ENCODE measurements at places on chromosomes 3 and 15.

GRCh38 chr3:16494814-16495431 lies 18.6 kb downstream of the RFTN1 start:
- DNase-seq, result no peak

GRCh38 chr15:70156671-70157271 lies 59.1 kb upstream of the TLE3 start:
- no peak for DNase-seq

DNA sequence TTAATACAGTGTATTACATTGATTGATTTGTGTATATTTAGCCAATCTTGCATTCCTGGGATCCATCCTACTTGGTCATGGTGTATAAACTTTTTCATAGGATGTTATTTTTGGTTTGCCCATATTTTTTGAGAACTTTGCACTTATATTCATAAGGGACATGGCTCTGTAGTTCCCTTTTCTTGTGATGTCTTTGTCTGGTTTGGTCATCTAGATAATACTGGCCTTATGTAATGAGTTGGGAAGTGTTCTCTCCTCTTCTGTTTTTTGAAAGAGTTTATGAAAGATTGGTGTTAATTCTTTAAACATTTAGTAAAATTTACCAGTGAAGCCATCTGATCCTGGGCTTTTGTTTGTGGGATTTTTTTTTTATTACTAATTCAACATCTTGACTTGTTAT lies 9.6 kb downstream of the CHST13 start:
- no peak for DNase-seq

DNA sequence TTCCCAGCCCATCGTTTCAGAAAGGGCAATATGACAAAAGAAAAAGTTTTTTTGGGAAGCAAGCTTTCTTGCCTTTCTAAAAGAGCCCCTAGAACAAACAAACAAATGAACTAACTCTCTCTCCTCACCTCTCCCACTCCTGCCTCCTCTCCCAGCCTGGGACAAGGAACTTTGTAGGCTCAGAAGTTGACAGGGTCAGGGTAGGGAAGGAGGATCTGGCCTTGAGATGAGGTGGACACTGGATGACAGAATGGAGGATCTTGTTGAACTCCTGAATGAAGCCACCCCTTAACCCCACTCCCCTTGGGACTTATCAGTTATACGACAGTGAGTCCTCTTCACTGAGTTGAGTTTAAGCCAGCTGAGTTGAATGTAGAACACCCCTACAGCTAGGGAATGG lies 1.6 kb upstream of the ITGA11 start:
- no peak for DNase-seq

DNA sequence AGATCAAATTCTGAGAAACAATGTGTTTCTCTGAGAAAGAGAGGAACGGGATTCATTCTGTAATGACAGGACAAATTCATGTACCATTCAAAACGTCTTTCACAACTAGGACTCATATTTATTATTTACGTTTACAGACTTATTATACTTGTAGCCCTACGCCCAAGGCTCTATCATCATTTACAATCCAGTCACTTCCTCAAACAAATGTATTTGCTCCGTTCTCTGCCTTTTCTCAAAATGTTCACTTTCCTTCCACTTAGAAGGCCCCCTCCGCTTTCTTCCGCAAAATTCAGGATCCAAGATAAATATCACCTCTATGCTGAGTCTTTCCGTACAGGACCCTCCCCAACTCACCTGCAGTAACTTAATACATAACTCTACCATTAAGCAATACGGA lies 745 bp downstream of the RSL24D1 start:
- DNase-seq, result no peak

DNA sequence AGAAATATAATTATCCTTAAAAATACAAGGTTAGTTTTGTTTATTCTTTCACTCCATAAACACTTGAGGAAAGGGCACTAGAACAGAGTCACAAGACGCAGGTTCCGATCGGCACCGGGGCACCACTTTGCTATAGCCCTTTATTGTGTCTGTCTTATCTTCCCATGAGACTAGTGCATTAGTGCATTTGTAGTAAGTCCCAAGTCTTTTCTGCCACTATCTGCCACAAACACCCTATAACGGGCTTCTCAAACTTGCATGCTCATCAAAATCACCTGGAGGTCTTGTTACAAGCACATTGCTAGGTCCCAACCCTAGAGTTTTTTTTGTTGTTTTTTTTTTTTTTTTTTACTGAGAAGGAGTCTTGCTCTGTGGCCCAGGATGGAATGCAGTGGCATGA lies 213.1 kb downstream of the FOXP1 start:
- no peak for DNase-seq

All from stimulated activated naive CD8-positive, alpha-beta T cell treated with anti-CD3 and anti-CD28 coated beads, Interleukin-15, Interleukin-2, amounts not matched to agents 100 U/mL and 50 U/mL, for 24 hours (primary cell).